Stimulated activated CD4-positive, alpha-beta T cell treated with anti-CD3 and anti-CD28 coated beads, Interleukin-4, amount 100 ng/mL, for 4 hours (primary cell): ENCODE measurements at places on chromosomes 2 and 18.

GRCh38 chr2:179580378-179581146 is 280.9 kb downstream of the ZNF385B start:
- no peak for DNase-seq

DNA sequence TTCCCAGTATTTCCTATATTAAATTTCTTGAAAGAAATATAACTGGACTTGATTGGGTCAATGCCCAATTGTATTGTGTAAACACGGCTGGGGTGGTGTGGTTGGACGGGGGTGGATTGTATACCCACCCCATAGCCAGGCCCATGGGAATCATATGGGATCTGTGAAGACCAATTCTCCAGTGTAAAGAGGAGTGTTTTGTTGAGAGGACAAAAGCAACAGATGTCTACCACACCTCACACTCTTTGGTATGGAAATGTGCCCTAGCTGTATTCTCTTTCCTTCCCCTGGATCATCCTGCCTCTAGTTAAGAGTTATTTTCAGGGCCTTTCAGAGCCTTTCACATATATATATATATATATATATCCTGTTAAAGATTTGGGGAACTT is 57.5 kb upstream of the TGIF1 start:
- no peak for DNase-seq

GRCh38 chr2:146982393-146982846 is 862.4 kb upstream of the ACVR2A start:
- DNase-seq = no peak

DNA sequence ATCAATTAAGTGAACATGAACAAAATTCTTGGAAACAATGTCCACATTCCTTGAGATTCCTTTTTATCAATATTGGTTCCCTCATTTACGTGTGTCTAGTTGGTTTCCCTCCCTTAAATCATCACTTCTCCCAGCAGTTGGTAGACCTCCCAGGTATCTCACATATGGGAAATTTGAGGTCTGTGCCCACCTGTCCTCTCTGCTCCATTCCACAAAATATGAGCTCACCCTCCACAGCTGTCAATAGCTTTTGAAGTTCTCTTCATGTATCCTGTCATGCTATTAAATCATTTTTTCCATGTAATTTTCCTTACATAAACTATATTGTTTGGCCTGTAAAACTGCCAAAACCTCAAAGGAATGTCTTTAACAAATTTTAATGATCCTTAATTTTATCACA is 992.2 kb upstream of the ACVR2A start:
- no peak for DNase-seq

DNA sequence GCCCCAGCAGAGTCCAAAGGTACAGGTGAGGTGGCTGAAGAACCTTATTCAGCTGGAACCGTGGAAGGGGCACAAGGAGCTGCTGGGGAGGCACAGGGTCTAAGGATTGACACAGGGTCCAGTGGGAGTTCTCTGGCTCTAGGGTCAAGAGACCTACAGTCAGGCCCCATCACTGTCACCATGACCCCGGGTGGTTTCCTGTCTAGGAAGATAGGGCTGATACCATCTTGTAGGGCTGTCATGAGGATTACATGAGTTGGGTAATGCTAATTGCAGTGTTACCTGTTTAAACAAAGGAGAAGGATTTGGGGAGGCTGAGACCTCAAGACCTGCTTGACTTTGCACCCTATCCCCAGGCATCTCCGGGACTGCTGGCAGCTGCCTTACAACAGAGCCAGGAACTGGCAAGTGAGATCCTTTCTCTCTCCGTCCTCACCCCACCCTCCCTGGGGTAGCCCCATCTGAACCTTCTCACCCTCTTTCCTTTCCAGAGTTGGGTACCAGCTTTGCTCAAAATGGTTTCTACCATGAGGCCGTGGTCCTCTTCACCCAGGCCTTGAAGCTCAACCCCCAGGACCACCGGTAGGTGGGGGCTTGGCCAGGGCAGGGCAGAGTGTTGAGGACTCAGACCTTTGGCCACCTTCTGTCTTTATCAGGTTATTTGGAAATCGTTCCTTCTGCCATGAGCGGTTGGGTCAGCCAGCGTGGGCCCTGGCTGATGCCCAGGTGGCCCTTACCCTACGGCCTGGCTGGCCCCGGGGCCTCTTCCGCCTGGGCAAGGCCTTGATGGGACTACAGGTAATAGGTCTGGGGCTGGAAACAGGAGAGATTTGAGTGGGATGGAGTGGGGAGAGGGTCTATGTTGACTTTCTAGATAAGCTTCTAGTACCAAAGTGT is 7.5 kb downstream of the LBX2 start:
- no peak for DNase-seq

DNA sequence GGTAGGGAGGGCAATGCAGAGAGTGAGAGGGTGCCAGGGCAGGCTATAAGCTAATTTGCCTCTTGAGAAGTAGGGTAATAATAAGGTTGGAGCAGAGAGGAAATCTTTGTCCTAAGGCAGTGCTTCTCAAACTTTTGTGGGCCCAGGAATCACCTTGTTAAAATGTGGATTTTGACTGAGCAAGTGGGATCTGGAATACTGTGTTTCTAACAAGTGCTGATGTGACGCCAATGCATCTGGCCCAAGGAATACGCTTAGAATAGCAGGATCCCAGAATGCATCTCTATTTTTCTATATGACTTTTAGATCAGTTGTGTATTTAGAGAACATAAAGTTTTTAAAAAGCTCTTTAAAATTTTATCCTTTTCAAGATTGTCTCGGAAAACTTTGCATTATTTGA is 29.7 kb upstream of the GTF2A1L start:
- DNase-seq = no peak
